ENCODE measurements at places on chromosomes 3 and 15.

- no peak for DNase-seq
Measured at GRCh38 chr3:48617559-48617958, 4.0 kb downstream of the TMEM89 start.

GRCh38 chr15:67547836-67548235 lies 5.3 kb downstream of the MAP2K5 start:
- DNase-seq = no peak

DNA sequence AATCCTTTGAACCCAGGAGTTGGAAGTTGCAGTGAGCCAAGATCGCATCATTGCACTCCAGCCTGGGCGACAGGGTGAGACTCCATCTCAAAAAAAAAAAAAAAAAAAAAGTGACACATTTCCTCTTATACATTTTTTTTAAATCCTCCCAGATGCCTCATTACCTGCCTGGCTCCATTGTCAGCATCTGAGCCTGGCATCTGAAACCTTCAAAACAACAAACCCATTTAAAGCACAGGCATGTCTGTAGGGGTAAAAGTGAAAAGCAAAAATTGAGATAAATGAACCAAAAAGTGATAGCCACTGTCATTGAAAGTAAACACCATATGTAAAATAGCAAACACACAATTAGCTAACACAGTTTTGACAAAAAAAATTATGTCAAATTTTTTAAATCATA lies 38.6 kb downstream of the OSBPL10 start:
- DNase-seq = no peak

DNA sequence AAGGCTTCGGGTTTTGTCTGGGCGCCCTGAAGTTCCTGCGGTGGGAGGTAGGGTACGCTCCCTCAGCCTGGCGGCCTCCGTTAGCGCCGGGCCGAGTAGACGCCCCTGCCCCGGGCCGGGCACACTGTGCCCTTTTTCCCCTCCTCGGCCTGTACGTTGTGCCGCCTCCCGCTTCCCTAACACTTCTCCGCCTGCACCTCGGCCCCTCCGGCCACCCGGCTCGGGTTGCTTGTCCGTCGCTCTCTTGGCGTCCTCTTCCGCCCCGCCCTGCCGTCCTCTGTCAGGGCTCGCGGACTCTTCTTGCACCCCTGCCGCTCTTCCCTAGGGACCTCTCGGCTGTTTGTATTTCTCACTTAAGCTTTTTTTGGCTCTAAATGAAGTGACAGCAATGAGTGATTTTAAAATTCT lies 384 bp downstream of the KNL1 start:
- no peak for DNase-seq

DNA sequence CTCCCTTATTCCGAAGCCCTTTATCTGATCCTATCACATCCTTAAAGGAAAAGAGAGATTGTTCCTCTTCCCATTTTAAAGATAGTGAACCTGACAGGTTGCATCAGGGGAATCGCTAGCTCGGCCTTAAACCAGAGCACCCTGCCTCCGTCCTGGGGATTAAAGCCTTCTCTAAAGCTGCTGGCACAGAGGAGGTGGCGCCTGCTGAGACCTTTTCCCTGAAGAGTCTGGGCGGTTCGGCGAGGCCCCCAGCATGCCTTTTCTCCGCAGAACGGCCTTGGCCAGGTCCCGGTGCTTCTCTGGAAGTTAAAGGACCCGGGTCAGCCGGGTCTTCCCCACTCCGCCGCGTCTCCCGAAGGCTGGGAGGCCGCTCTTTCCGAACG lies 593 bp downstream of the FAM219B start:
- DNase-seq = no peak

- DNase-seq = no peak
Measured at GRCh38 chr3:31671451-31671850, 138.7 kb downstream of the STT3B start.

DNA sequence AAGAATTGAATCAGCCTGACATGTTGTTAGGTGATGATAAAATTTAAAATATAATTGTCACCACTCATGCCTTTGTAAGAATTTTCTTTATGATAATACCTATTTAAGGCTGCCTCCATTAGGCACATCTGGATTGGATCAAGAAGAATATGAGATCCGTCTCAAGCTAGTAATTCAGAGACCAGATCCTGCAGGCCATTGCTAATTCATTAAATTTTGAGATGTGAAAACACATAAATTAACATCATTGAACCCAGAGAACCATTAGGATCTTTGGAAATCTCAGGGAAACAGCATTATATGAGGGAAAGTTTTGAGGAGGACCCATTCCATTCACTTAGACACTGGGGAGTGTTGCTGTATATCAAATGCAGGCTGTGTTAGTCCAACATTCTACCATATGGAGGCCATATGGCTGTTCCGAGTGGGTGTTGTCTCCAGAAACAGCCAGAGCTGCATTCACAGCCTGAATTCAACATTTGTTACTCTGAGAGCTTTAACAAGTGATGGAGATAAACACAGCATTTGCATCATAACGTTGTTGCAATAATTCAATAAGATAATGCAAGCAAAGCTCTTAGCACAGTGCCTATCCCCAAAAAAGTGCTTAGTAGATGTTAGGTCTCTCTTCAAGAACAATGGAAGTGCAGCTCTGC lies 67.4 kb downstream of the DTWD1 start:
- no peak for DNase-seq

- DNase-seq = no peak
Measured at GRCh38 chr3:1082108-1082507, 10.7 kb upstream of the CNTN6 start.

GRCh38 chr15:51775967-51776816 lies 24.8 kb downstream of the TMOD2 start:
- DNase-seq = no peak
